ENCODE measurements at places on chromosomes 7 and 10.

DNA sequence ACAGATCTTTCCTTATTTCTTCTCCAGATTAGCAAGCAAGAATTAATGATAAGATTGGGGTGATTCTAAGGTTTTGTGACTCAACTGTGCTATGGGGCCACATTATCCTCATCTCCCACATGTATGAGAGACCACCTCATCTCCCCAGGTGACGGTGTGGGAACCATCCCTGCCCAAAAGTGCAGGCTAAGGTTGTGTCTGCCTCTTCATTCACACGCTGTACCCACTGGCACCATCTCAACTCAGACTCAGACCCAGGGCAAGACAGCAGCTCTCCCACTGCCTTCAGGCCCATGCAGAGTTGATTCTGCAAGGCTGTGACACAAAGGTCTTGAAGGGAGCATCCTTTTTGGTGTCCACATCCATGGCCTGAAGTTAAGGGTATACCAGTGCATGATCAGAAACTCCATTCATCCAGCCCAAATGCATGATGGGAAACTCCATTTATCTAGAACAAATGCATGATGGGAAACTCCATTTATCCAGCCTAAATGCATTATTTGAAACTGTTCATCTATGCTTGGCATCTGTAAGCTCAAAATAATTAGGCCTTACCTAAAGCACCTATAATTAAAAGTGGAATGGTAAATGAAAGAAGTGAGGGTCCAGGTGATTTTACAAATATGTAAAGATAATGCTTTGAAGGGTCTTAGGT lies 99.4 kb downstream of the TCERG1L start:
- no peak for DNase-seq

DNA sequence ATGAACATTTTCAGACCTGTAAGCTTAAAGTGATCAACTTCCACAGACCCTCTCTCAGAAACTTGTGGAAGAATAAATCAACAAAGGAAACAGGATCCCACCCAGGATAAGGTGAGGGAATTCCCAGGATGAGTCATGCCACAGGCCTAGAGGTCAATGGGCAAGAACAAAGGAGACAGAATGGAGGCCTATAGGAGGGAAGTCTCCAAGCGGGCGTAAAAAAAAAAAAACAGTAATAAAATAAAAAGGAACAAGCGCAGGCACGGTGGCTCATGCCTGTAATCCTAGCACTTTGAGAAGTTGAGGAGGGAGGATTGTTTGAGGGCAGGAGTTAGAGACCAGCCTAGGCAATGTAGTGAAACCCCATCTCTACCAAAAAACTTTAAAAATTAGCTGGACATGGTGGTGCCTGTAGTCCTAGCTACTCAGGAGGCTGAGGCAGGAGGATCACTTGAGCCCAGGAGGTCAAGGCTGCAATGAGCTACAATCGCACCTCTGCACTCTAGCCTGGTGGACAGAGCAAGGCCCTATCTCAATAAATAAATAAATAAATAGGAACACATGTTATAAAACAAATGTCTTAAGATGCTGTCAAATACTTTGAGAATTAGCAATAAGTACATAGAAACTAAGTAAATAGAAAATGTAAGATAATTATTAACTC lies 8.4 kb downstream of the SORBS1 start:
- DNase-seq: no peak

- DNase-seq: no peak
Measured at GRCh38 chr7:41581041-41581440, 121.8 kb downstream of the INHBA start.

- DNase-seq: no peak
Measured at GRCh38 chr10:4826792-4827324, 851 bp downstream of the AKR1E2 start.

DNA sequence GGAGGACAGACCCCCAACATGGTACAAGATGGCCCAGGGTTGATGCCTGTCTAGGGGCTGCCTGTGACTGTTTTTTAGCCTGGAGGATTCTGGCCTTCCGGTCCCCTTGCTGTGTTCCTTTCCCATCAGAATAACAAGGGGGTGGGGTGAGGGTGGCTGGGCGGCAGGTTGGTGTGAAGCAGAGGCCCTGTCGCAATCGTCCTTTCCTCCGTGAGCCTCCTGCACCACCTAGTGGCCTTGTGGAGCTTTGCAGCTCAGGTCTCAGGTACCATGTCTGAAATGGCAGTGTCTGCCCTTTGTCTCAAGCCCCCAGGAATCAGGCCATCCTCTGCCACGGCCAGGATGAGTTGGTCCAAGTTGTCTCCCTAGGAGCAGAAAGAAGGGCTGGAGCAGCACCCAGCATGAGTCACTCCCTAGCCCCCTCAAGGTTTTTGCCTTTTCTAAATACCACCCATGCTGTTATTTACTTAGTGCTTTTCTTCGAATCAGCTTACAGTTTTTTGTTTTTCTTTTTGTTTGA lies 24.2 kb downstream of the TACR2 start:
- peak; percentile 81 for DNase-seq

GRCh38 chr10:112304267-112304859 lies 21.2 kb downstream of the TECTB start:
- DNase-seq: no peak

- DNase-seq: no peak
Measured at GRCh38 chr10:45432113-45432512, 58.1 kb downstream of the ALOX5 start.

GRCh38 chr10:99975106-99975829 lies 34.5 kb downstream of the DNMBP start:
- no peak for DNase-seq

- no peak for DNase-seq
Measured at GRCh38 chr7:98174334-98175259, 36.6 kb upstream of the BHLHA15 start.

GRCh38 chr10:97353945-97354344 lies 19.4 kb upstream of the FRAT2 start:
- DNase-seq: peak; percentile 24

DNA sequence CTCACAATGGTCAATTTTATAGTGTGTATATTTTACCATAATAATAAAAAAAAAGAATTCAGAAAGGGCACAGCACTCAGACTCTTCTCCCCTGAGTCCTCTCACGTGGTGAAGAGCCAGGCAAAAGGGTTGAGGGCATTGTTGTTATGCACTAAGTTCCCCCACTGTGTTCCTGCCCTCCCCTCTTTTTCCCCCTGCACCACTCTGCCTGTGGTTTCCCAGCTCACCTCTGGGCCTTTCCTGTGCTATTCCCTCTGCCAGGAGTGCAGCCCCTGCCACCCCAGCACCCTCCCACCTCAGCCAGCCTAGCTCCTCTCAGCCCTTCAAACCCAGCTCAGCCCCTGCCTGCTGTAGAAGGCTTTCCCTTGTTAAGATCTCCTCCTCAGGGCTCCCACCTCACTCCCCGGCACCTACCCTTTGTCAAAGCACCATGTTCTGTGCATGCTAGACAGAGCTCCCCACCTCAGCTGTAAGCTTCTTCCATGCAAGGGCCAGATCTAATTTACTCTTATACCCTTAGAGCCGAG lies 108.5 kb downstream of the KCNMA1 start:
- DNase-seq: no peak

DNA sequence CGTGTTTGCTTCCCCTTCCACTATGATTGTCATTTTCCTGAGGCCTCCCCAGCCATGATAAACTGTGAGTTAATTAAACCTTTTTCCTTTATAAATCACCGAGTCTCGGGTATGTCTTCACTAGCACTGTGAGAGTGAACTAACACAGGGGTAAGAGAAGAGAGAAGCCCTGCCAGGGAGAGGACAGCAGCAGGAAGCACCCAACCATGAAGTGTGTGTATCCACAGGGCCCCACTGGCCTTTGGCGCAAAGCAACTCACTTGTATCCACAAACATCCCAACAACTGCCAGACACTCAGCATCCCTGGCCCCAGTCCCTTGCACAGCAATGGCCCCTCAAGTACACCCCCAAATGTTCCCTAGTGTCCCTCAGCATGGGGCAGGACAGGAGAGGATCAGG lies 115.1 kb downstream of the MAD1L1 start:
- DNase-seq: no peak

GRCh38 chr7:71009636-71010035 lies 122.3 kb upstream of the GALNT17 start:
- no peak for DNase-seq

GRCh38 chr7:74709880-74710671 lies 52.6 kb downstream of the GTF2I start:
- no peak for DNase-seq

DNA sequence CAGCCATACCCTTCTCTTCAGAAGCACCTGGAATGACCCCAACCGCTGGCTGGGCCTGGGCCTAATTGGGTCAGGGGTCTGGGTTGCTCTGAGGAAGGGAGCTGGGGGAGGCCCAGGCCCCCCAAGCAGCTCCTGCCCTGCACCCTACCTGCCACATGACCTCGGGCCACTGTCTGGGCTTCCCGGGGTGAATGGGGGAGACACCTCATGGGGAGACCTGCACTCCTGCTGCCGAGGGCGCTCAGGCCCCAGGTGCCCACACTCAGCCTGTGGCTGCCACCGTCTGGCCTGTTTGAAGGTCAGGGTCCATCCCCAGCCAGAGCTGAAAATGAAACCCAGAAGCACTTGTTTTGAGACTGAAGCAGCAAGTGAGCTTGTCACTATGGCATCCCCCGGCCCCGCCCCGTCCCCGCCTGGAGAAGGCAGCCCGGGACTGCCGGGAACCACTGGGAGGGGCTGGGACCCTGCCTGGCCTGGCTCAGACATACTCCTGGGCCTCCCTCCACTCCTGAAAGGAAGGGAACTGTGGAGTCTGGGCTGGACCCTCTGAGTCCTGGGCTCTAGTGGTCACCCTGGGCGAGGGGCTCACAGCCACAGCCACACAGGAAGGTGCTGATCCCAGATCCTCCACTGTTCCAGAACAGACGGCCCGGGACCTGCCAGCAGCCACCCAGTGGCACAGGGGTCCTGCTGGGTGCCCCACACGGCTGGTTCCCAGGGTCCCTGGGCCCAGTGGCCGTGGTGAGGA lies 7.4 kb upstream of the MICALL2 start:
- no peak for DNase-seq

GRCh38 chr7:49229246-49229645 lies 304.9 kb downstream of the CDC14C start:
- no peak for DNase-seq

GRCh38 chr10:94583124-94583523 lies 37.5 kb downstream of the HELLS start:
- no peak for DNase-seq

All from bone marrow (tissue), 2 donors.